ENCODE measurements at places on chromosomes 13 and 19. TPM values are rescaled to one million over a fixed set of nuclear protein-coding genes. Genes with fewer than 3 reads are reported as not detected.

DNA sequence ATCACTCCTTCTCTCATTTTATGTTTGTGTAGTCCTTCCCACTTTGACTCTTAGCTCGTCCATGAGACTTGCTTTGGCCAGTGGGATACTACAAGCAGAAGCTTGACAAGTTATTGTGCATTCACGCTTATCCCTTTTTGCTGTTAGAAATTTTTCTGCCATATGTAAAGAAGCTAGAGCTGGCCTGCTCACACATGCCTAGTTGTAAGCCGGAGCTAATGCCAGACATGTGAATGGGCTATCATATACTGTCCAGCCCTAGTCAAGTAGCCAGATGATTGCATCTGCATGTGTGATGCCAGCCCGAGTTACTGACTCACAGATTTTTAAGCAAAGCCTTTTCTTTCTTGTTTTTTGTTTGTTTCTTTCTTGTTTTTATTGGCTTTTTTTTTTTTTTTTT is 460.7 kb downstream of the TDRD3 start:
- DNase-seq = no peak

- no peak for DNase-seq
Observed at GRCh38 chr13:113077953-113078901, 27.4 kb upstream of the F7 start.

ZNF441 gene
- total RNA-seq = 15.8 TPM

- DNase-seq = peak; percentile 76
Observed at GRCh38 chr19:39996218-39996810, 546 bp upstream of the ZNF546 start.

GRCh38 chr13:20412691-20413355 is 112.8 kb downstream of the CRYL1 start:
- DNase-seq = no peak

DNA sequence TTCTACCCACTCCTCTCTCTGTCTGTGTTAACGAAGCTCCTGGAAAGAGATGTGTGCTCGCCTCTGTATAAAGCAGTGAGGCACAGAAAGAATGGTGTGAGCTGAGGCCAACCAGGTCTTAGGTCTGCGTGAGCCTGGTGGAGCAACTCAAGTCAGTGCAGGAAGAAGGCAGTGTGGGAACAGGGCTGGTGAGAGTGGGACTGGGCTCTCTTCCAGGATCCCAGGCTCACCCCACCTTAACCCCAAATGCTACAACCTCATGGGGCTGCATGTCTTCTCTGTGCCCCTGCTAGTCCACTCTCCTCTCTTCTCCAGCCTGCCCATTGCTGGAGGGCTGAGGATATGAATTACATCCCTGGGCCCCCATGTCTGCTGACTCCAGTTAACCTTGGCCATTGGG is 127.4 kb downstream of the DCT start:
- no peak for DNase-seq

KLK15 gene
- total RNA-seq = not detected

AMH gene
- total RNA-seq = 7.2 TPM

- no peak for DNase-seq
Observed at GRCh38 chr13:106083620-106084350, 451.7 kb downstream of the EFNB2 start.

- no peak for DNase-seq
Observed at GRCh38 chr13:59415498-59415897, 748.2 kb downstream of the DIAPH3 start.

DNA sequence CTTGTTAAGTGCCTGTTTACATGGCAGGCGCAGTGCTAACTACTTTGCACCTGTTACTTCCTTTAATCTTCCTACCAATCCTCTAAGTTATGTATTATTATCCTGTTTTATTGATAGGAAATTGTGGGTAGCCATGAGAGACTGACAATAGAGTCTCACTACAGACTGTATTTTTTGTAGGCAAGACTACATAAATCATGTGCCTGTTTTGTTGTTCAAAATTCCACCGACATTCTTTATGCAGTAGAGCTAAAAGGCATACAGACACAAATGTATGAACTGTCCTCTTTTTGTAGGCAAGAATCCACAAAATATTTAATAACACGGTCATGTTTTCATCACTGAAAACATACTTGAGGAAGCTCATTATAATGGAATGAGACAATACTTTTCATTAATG is 205.5 kb downstream of the NALCN start:
- no peak for DNase-seq

GRCh38 chr19:19630062-19630414 is 2.0 kb upstream of the LPAR2 start:
- no peak for DNase-seq

DNA sequence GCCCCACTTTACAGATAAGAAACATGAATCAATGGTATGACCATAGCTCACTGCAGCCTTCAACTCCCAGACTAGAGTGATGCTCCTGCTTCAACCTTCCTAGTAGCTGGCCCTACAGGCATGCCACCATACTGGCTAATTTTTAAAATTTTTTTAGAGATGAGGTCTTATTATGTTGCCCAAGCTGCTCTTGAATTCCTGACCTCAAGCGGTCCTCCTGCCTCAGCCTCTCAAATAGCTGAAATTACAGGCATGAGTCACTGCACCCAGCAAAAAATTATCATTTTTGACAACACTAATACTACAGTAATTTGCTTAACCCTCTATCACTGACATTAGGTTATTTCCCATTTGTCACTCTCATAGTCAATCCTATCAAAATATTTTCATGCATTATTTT is 14.7 kb downstream of the CAB39L start:
- no peak for DNase-seq

- DNase-seq = no peak
Observed at GRCh38 chr13:108283110-108283509, 13.6 kb downstream of the TNFSF13B start.

- no peak for DNase-seq
Observed at GRCh38 chr19:39871362-39871761, 25.2 kb upstream of the FBL start.

GRCh38 chr19:46016426-46017094 is 6.3 kb downstream of the PGLYRP1 start:
- peak; percentile 90 for DNase-seq

PRSS57 gene
- not detected for total RNA-seq

DNA sequence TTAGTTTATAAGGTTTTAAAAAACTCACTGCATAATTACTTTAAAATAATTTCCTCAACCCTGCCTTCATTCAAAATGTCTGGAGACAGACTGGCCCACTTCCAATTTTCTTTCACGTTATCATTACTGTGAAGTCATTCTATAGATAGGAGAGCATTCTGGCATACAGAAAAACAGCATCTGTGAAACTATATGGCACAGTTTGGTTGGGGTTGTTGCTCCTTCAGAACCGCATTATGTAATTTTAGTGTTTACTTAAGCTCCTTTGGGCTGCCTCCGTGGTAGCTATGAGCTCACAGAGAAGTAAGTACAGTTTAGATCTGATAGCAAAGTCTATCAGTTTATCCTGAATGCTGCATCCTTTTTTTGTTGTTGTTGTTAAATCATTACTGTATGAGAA is 104.3 kb downstream of the KCNRG start:
- DNase-seq = no peak

DNA sequence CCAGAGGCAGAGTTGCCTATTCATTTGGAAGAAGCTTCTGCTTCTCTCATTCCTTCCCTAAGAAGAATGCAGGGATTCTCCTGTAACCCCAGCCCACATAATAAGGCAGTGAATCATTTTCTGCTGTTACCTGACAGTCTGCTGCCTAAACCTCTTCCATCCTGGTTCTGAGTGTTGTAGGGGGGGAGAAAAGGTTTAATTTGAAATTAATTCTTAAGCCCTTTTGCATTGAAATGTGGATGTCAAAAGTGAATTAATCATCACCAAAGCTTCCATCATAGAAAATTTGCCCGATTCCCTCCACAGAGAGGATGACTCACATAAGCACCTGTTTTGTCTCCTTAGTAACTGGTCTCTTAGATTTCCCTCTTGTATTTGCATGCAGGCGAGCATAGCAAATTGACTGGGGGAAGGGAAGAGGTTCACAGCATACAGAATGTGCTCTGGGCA is 146.7 kb upstream of the FNDC3A start:
- DNase-seq = peak; percentile 91

GRCh38 chr19:55341171-55341588 is 1.5 kb downstream of the KMT5C start:
- DNase-seq = peak; percentile 88

DNA sequence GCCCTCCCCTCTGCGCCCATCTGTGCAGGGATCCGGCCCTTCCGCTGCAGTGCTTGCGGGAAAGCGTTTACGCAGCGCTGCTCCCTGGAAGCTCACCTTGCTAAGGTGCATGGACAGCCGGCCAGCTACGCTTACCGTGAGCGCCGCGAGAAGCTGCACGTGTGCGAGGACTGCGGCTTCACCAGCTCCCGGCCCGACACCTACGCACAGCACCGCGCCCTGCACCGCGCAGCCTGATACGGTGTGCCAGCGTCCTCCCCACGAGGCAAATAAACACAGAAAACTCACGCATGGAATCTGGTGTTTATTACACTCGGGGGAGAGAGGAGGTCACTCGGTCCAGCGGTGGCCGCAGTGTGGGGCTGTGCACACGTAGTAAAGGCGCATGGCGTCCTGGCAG is 1.2 kb downstream of the POLR2I start:
- DNase-seq = no peak

LHB gene
- total RNA-seq = not detected

DNA sequence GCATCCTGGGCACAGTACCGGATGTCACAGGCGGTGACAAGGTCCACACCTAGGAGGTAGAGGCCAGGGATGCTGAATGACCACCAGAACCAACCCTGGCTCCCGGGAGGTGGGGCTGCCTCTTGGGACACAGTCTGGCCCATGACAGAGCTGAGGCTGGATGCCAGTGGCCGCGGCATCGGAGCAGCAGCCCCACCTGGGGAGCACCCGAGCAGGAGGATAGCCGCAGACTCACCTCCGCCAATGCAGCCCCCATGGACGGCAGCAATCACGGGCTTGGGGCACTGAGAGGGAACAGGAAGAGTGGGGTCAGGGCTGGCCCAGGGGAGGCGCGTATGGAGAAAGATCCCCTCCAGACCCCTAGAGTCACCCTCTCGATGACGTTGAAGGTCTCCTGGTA is 4.3 kb upstream of the LGALS4 start:
- no peak for DNase-seq

S1PR4 gene
- not detected for total RNA-seq

PLEKHG2 gene
- total RNA-seq = 22.2 TPM

- DNase-seq = no peak
Observed at GRCh38 chr13:87453244-87453643, 217.9 kb upstream of the SLITRK5 start.

Measured in Karpas-422 (cell line).